ENCODE measurements at places on chromosomes 13 and 19.
A peak's percentile ranks its signal among the peaks of the same experiment; 100 is the strongest.

- no peak for DNase-seq
Measured at GRCh38 chr13:111431206-111431605, 110.8 kb downstream of the TEX29 start.

- no peak for DNase-seq
Measured at GRCh38 chr19:32811151-32811550, 58.4 kb downstream of the SLC7A9 start.

DNA sequence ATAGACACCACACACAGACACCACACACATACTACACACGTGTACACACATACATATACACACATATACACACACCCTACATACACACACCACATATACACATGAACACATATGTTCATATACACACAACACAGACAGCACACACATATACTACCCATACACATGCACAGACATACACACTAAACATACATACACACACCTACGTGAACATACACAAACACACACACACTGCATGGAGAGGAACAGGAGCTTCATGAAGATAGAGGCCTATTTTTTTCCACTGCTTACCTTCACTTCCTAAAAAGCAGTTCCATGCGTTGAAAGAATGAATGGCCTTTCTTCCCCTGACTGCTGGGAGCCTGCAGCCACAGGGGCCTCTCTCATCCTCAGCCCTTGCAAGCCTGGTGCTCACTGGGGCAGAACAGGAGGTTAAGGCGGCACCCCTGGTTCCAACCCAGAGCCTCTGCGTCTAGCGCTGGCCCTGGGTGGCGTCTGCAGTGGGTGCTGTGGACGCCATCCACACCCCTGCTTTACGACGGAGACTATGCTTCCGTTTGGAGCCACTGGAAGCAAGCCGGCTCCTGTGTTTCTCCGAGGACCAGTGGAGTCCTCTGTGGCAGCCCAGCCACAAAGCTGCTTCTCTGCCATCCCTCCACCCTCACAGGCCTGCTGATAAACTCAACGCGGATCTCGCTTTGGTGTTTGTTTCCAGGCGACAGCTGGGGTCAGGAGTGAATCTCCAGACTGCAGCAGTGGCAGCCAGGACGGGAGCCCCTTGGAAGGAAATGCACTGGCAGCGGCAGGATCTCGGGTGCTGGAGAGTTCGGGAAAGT lies 1.9 kb upstream of the RASA3 start:
- peak; percentile 57 for DNase-seq

- DNase-seq: no peak
Measured at GRCh38 chr13:100040196-100040595, 48.7 kb upstream of the PCCA start.

DNA sequence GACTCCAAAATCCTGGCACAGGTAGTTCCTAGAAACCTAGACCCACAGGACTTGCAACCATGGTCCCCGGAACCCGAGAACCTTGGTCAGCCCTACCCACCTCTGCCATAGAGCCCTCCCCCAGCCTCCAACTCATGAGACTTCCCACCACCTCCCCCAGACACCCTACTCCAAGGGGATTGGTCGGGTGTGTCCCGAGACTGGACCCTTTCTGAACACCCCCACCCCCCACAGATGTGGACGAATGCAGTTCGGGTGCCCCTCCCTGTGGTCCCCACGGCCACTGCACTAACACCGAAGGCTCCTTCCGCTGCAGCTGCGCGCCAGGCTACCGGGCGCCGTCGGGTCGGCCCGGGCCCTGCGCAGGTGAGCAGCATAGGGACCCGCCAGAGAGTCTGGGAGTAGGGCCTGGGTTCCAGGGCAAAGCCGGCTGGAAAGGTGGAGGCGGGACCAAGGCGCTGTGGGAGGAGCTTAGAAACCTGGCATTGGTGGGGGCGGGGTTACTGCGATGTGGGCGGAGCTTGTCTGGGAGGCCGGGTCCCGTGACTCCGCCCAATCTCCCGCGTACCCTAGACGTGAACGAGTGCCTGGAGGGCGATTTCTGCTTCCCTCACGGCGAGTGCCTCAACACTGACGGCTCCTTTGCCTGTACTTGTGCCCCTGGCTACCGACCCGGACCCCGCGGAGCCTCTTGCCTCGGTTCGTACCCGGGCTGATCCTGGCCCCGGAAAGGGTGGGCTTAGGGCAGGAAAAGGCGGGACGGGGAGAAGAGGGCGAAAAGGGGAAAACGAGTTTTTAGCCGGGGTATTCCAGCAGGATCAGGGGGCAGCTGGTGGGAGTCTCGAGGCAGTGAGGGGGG lies 11.9 kb downstream of the LTBP4 start:
- peak; percentile 74 for DNase-seq

DNA sequence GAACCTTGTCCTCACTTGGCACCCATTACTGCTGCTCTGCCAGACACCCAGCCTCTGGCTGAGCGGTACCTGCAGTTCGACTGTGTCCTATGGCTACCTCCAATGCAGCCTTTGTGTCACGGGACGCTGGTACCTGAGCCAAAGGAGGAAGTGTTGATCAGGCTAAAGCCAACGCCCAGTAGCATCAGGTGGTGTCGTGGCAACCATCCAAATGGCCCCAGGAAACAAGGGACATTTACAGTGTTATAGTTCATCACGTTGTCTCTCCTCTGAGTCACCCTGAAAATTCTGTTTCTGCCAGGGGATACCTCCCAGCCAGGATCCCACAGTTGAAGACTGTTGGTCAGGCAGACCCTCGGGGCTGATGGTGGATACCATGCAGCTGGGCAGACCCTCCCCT lies 10.1 kb downstream of the RHPN2 start:
- DNase-seq: no peak

DNA sequence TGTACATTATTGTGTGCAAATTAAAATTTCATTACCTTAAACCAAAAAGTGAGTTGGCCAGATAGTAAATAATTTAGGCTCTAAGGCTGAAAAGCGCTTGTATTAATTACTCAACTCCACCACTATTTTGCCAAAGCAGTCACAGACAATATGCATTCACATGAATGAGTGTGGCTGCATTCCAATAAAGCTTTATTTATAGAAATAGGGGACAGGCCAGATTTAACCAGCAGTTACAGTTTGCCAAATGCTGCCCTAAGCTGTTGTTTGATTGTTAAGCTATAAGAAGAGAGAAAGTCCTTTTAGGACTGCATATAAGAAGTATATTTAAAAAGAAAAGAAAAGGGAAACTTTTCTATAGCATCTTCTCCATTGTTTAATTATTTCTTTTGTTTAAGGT lies 342.6 kb downstream of the ITGBL1 start:
- DNase-seq: no peak
